ENCODE measurements at places on chromosomes 11 and 22.

DNA sequence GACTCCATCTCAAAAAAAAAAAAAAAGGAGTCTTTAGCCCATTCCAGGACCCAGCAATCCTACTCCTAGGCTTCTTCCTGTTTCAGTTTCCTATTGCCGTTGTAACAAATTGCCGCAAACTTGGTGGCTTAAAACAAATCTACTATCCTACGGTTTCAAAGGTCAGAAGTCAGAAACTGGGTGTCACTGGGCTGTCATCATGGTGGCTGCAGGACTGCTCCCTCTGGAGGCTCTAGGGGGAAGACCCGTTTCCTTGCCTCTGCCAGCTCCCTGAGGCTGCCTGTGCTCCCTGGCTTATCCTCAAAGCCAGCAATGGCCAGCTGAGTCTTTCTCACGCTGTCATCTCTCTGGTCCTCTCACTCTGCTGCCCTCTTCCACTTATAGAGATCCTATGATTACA, 8.7 kb upstream of the DAGLA start:
- DNase-seq = no peak

DNA sequence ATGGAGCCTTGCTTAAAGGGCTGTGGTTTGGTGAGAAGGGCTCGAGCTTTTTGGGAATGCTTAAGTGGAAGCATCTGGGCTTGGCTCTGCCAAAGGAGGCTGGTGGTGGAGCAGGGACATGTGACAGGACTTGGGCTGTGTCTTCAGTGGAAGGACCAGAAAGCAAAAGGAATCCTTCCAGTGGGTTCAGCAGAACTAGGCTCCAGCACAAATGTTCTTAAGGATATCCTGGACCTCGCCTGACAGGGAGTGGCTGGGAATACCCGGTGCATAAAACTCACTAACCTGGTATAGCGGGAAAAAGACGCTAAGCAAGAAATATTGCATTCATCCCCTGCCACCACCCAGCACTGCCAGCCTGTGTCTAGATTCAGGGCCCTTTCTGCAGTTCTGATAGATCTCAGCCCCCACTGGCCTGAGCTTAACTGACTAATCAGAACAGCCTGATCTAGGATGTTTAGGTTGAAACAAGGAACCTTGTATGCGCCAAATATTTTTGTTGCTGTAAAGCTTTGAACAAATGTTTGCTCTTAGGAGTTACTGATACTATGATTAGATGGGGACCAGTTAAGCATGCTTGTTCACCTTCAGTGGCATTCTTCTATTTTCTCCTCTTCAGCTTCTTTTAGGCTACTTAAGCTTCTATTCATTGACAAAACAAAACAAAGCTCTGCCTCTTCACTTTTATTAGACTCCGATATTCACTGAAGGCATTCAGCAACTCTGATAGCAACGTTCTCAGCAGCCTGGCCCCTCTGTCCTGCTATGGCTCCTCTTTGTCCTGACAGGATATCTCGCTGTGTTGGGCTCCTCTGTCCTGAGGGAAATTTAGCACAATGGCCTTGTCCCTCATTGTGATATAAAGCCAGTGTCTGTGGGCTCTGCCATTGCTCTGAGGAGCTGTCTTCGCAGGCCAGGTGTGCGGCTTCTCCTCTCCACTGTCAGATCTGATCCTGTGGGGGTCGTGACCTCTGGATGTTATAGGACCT, 25.0 kb downstream of the PPFIBP2 start:
- DNase-seq = no peak

DNA sequence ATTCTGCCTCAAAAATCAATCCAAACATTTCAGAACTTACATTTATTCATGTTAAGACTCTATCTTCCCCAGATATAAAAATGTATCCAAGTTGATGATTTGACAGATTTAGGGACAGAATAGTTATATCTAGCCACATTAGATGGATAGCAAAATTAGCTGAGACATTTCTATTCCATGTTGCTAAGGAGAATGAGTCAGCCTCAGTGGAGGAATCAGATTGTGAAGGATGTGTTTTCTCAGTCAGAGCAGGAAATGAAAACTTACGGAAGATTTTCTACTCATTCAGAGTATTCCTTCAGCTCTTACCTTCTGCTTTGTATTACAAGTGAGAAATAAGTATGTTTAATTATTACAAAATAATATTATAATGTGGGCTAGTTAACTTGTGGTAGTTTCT, 556.3 kb upstream of the ANO3 start:
- DNase-seq = no peak

GRCh38 chr11:116059919-116060318, 555.7 kb upstream of the CADM1 start:
- DNase-seq = no peak

- DNase-seq = no peak
Observed at GRCh38 chr11:64222651-64223000, 3.4 kb downstream of the TRPT1 start.
